ENCODE measurements at places on chromosomes 12 and 14.

- no peak for DNase-seq
Measured at GRCh38 chr14:44369401-44370123, 137.5 kb downstream of the FSCB start.

DNA sequence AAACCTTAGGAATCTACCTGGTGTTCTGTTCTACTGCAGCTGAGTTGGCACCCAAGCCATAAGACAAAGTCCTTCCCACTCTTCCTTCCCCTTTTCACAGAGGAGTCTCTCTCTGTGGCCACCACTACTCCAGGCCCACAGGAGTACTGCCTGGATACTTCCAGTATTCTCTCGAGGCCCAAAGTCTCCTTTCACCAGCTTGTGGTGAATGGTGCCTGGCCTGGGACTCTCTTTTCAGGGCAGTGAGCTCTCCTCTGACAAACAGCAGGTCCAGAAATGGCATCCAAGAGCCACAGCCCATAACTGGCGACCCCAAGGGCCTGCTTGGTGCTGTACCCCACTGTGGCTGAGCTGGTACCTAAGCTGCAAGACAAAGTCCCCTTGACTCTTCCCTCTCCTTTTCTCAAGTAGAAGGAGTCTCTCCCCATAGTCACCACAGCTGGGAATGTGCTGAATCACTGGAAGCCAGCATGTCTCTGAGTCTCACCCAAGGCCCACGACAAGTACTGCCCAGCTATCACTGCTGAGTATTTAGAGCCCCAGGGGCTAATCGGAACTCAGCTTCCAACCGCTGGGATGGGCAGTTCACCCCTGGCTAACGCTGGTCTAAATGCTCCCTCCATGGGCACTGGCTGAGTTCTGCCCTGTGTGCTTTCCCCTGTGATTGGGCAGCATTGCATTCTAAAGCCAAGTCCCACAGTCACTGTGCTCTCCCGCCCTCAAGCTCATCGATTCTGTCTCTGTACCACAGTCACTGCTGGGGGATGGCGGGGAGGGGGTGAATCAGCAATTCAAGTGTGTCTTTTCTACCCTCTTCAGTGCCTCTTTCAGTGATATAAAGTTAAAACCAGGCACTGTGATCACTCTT lies 6.1 kb downstream of the A2ML1 start:
- no peak for DNase-seq

- no peak for DNase-seq
Measured at GRCh38 chr12:15662303-15662980, 126.7 kb downstream of the EPS8 start.

DNA sequence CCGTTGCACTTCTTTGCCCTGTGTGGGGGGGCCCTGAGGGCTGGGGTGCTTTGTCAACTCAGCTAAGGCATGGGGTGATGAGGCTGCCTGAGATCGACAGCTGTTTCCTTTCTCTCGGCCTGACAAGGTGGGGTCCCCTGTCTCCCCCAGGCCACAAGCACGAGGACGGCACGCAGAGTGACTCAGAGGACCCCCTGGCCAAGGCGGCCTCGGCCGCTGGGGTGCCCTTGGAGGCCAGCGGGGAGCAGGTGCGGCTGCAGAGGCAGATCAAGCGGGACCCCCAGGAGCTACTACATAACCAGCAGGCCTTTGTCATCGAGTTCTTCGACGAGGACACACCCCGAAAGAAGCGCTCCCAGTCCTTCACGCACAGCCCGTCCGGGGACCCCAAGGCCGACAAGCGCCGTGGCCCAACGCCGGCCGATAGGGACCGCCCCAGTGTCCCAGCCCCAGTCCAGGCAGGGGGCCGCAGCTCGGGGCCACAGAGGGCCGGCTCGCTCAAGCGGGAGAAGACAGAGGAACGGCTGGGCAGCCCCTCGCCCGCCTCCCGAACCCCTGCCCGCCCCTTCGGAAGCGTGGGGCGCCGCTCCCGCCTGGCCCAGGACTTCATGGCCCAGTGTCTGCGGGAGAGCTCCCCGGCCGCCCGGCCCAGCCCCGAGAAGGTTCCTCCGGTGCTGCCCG lies 18.8 kb downstream of the CEP170B start:
- DNase-seq: no peak

- no peak for DNase-seq
Measured at GRCh38 chr12:22190969-22191368, 143.5 kb downstream of the ST8SIA1 start.

DNA sequence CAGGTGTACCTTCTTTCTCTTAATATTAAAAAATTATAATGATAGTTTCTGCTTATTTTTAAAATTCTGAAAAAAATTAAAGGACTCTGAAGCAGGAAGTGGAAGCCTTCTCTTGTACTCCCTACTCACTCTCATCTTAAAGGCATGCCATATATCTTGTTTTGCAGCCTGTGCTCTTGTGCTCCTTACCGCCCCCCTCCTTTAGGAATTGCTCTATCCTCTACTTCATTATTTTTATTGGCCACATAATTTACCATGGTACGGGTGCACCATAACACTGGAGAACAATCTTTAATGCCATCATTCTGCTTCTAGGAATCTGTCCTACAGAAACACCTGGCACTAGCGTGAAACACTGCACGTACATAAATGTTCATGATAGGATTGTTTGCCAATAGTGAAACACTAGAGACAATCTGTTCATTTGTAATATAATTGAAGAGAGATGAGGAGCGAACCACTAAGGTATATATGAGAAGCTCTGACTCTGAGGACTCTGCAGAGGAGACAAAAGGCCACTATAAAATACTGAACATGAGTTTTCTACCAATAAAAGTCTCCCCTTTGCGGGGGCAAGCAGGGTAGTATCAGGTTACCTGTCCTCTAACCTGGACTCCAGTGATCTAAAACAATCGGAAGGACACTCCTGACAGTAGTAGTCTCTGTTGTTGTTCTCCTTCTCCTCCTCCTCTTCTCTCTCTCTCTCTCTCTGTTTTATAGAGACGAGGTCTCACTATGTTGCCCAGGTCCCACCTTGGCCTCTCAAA lies 6.3 kb upstream of the NYNRIN start:
- no peak for DNase-seq

Measured in AML-193 (cell line).